ENCODE measurements at places on chromosomes 2 and 18. TPM values are rescaled to one million over a fixed set of nuclear protein-coding genes. Genes with fewer than 3 reads are reported as not detected.
A peak's percentile ranks its signal among the peaks of the same experiment; 100 is the strongest.

- DNase-seq: no peak
These were observed 71.3 kb downstream of the BAZ2B start for GRCh38 chr2:159545085-159545484.

DNA sequence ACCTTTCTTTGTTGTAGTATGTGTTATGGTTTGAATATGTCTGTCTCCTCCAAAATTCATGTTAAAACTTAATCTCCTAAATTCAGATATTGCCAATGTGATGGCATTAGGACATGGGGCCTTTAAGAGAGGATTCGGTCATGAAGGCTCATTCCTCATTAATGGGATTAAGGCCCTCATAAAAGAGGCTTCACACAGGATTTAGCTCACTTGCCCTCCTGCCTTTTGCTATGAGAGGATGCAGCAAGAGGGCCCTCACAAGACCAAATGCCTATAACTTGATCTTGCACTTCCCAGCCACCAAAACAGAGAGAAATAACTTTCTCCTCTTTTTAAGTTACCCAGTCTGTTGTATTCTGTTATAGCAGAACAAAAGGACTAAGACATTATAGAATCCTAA lies 19.7 kb downstream of the ZBTB14 start:
- DNase-seq: no peak

DNA sequence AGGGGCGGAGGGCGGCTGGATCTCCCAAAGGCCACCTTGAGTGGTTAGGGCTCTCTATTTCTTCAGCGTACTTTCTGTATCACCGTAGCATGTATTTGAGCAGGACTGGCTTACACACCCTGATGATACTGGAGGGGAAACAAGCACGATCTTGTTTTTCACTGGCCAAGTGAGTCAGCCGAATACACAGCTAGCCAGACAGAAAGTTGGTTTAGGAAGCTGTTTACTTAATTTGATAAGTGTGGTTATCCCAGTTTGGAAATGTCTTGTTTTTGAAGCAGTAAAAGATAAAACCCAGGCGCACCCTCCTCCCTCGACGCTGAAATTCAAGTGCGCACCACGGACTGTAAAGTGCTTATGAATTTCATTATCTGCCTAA lies 582 bp downstream of the RIOK3 start:
- peak; percentile 6 for DNase-seq

- DNase-seq: no peak
These were observed 7.1 kb upstream of the TGIF1 start for GRCh38 chr18:3442919-3443318.

DNA sequence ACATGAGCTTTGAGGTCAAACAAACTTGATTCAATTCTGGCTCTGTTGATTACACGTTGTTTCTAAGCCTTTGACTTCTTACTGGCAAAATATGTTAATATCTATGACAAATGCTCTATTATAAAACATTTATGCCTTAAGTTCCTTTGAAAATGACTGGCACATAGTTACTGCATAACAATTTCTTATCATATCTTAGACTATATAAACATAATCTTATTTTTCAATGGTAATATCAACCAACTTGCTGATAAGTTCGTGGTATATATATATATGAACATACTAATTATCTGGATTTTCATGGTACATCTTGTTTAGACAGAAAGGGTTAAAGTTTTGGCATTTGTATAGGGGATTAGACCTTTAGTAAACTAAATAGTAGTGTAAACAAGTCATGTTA lies 645.6 kb upstream of the ZNF804A start:
- DNase-seq: no peak

- peak; percentile 25 for DNase-seq
These were observed 16.3 kb downstream of the SLC3A1 start for GRCh38 chr2:44291281-44292248.

DNA sequence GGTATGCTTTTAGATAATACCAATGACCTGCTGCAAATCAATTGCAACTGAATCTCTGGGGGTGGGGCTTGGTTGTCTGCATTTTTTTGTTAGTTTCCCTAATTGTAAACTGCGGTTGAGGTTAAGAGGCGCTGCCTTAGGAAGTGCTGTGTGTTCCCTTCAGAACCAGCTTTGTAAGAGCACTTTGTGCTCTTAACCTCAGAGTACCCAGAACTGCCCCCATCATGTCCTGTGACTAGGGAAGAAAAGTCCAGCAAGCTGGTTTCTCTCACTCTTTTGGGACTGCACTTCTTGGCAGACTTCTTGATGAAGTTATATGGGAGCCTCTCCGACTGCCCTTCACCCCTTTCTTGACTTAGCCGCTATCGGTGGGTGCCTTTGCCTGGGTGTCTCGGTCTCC lies 245.5 kb upstream of the CXCR4 start:
- no peak for DNase-seq

- no peak for DNase-seq
These were observed 36.2 kb downstream of the CCDC178 start for GRCh38 chr18:33404244-33404873.

DNA sequence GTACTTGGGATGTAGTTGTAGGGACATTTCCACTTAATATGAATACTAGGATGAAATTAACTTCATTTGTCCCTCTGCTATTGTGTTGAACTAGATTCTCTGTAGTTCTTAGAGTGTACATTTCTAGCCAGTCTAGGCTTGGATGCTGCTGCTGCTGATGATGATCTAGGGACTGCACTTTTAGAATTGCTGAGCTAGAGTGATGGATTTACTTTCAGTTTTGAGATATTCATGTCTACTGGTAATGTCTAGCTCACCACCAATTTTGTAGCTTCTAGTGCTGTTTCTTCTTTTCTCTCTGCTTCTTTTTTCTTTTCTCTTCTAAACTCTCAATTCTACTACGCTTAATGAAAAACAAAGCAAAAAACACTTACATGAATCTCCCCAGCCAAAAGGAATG lies 49.4 kb downstream of the MRPS9 start:
- no peak for DNase-seq

DNA sequence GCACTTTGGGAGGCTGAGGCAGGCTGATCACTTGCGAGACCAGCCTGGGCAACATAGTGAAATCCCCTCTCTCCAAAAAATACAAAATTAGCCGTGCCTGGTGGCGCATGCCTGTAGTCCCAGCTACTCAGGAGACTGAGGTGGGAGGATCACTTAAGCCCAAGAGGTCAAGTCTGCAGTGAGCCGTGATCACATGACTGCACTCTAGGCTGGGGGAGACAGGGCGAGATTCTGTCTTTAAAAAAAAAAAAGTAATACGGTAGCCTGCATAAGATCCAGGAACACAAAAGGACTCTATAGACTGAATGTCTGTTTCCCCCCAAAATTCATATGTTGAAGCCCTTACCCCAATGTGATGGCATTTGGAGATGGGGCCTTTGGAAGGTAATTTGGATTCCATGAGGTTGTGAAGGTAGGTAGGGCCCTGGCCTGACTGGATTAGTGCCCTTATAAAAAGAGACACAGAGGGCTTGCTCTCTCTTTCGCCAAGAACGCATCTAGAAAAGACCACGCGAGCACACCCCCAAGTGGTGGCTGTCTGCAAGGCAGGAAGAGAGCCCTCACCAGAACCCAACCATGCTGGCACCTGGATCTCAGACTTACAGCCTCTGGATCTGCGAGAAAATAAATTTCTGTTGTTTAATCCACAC lies 17.0 kb downstream of the MBOAT2 start:
- no peak for DNase-seq

- DNase-seq: no peak
These were observed 41.4 kb downstream of the THUMPD2 start for GRCh38 chr2:39737661-39738060.

- DNase-seq: no peak
These were observed 132.9 kb upstream of the MSH6 start for GRCh38 chr2:47650001-47650535.

The CXCR4 gene
- polyA plus RNA-seq: 20.4 TPM

The KCNG3 gene
- 0.04 TPM for polyA plus RNA-seq

The IL18R1 gene
- polyA plus RNA-seq: 3.3 TPM

The TRIM43 gene
- polyA plus RNA-seq: not detected

The SERPINB11 gene
- not detected for polyA plus RNA-seq

The COL3A1 gene
- 1,351 TPM for polyA plus RNA-seq

Data from urinary bladder (tissue), 4 donors.